ENCODE measurements at places on chromosomes 2 and 18.

DNA sequence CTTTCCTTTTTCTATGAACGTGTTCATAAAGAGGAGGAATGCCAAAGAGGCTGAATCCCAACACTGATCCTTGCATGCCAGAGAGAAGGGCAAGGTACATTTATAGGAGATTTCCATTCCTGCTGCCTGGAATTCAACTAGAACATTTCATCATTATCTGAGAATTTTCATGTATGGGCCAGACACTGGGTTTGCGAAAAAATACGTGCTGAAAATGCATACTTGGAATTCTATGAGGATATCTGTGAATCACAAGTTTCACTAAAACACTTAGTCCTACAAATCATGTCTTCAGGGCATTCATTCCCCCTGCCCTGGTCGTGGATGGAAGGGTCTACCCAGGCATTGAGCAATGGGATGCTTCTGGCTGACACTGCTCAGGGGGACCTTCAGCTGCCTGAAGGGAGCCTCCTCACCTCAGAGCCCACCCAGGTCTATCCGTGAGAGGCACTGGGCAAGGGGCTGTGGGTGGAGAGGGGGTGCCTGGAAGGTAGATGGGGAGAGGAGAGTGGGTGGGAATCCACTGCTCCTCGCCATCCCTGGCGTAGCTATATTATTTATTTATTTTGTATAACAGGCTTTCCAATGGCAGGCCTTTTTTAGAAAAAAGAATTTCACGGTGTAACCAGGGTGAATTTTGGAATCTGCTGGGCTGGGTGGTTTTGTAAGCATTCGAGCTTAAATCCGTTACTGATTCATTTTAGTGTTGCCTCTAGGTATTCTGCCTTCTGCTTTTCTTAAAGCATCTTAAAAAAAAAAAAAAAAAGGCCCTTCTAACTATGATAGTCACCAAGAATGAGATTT, 560.6 kb upstream of the ID2 start:
- no peak for DNase-seq

DNA sequence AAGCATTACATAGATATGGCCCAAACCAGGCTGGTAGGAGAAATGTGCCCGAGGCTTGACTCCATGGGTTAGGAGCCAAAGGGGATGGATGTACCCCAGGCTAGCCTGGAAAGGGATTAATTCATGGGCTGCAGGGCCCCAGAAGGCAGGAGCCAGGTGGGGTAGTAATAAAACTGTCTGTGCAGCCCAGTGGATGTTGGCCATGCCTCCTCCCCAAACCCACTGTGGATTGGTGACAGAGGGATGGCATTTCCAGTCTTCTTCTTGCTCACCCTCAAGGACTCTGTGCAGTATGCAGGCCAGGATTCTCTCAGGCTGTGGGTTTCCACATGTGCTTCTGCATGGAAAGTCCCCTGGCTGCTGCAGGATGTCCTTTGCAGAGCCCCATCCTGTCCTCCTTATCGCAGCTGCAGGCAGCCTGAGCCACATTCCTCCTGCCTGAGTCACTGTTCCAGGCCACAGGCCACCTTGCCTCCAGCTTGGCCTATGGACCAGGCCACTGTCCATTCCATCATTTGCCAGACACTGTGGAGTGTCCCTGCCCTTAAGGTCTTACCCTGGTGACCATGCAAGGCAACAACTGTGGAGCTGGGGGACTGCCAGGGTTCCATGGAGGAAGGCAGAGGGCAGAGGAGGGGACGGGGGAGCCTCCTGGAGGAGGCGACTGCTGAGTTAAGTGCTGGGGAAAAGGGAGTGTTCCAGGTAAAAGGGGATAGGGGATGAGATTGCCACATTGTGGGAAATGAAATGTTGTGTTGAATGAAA, 38.9 kb downstream of the INO80C start:
- DNase-seq = peak; percentile 62

- DNase-seq = no peak
Measured at GRCh38 chr18:4765401-4765800, 310.3 kb upstream of the DLGAP1 start.

DNA sequence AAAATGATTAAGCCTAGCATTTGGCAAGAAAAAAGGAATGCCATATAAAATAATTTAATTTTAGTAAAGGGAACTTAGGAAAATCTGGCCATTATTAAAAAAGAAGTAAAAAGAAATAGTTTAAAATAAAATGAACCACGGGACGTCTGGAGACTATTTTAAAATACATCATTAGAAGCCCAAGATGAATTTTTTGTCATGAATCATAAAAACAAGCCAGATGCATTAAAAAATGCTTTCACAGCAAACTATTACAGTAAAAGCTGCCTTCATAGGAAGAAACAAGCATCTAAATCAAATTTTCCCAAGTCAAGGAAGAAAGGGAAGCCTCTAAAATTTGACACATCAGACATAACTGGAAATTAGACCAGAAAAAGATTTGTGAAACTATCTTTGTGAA, 33.0 kb downstream of the COL5A2 start:
- no peak for DNase-seq

DNA sequence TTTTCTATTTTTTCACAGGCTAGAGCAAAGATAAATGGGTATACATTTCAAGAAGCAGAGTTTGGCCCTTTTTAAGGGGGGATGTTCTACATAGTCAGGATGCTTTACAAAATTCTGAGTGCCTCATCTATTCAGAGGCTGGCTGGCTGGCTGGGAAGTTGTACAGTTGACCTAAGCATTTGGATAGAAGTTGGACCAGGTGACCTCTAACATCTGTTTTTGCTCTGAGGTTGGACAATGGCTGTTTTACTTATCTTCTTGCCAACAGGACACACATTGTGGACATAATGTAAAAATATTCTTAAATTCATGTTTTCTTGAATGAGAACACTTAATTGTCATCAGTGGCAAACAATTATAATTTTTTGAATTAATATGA, 205.4 kb downstream of the PTPRM start:
- peak; percentile 29 for DNase-seq

- DNase-seq = no peak
Measured at GRCh38 chr2:239178954-239179353, 221.9 kb downstream of the HDAC4 start.

DNA sequence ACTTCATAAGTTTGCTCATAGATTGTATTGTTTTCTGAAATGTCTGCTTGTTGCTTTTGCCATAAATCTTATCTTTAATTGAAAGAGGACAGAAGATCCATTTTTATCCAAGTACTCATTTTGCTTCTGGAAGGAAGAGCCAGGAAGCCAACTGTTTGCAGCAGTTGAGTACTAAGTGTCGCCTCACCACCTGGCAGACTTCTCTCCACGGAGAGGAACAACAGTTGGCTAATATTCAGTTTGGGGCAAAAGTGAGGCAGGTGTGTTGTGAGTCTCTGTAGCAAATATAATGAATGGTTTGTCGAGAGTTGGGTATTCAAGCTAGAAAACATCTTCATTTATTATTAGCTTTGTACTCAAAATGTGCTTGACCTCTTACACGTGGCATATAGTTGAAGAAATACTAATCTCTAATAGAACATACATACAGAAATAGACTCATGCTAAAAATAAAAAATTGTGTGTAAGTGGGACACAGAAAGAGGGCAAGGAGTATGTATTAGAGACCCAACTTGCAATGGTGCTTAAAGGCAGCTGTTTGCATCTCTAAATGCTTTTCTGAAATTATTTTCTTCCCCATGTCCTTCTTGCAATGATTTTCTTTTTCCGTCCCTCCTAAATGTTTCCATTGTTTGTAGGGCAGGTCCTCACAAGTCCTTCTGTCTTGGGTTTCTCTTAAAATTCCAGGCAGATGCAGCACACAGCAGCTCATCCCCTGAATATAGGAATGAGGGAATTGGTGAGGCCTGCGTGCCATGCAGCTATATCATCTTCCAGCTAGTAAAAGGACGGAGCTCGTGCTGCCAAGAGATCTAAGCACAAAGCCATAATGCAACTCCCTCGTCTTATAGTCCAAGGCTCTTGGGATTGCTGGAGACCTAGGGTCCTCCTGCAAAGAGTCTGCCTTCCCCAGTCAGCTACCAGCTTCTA, 44.8 kb upstream of the MAP3K20 start:
- no peak for DNase-seq

GRCh38 chr2:65714866-65715265, 282.5 kb upstream of the SPRED2 start:
- no peak for DNase-seq

DNA sequence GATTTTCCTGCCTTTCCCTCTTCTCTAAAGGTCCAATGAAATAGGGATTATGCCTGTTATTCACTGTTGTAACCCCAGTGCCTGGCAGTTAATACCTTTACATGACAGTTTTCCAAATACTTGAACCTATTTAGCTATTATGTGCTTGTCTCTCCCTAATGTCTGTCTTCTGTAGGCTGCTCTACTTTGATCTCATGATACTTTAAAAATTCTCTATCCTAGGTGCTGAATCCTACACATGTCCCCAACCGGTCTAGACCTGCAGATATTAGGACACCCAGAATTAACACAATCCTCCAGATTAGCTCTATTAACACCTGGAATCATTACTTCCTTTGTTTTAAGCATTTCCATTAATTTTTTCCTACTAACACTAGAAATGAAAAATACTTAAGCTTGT, 7.3 kb downstream of the CEBPZ start:
- no peak for DNase-seq

- DNase-seq = no peak
Measured at GRCh38 chr2:146826388-146826787, 1018.4 kb upstream of the ACVR2A start.

DNA sequence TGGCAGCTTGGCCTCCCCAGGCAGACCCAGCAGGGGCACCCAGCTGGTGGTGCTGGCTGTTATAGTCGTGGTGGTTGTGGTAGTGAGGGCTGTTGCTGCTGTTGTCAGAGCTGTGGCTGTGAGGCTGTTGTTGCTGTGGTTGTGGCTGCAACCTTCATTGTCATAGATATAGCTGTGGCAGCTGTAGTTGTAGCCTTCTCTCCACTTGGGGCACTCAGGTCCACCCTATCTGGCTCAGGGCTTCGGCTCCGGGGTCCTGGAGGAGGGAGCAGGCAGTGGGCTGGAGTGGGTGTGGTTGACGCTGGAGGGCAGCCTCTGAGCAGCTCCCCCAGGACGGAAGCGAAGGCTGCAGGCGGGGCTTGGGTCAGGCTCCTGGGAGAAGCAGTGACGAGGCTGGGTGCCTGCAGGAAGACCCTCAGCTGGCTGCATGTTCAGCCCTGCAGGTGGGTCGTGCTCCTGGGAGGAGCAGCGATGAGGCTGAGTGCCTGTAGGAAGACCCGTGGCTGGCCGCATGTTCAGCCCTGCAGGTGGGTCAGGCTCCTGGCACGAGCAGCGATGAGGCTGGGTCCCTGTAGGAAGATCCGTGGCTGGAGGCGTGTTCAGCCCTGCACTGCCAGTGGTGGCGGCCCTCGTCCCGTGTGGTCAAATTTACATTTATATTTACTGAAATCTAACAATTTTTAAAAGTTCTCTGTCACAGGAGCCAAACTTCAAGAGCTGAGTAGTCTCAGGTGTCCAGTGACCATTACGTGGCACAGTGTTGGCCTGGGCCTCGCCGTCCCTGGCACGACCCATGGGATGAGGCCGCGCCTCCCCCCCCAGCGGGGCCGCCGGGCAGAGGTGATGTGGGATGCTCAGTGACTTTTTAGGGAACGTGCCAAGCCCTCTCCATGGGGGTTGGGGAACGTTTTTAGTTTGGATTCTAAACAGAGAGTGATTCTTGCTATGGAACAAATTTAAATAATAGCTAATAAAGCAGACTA, 79.2 kb upstream of the PXDN start:
- no peak for DNase-seq

DNA sequence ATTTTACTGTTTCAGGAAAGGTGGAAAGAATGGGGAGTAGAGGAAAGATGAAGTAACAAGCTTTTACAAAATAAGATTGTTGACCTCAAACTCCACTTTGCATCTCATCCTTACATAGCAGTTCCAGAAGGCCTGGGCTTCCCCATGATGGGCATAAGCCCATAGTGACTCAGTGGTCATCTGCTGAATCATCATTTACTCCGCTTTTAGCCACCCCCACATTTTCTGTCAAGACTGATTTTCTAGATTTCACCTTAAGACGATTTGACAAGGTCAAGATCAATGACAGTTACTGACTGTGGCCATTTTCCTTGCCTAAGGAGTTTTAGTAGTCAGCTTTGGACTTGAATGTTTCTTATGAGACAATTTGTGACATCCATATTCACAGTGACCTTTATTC, 49.4 kb downstream of the PLEKHM3 start:
- DNase-seq = peak; percentile 54

DNA sequence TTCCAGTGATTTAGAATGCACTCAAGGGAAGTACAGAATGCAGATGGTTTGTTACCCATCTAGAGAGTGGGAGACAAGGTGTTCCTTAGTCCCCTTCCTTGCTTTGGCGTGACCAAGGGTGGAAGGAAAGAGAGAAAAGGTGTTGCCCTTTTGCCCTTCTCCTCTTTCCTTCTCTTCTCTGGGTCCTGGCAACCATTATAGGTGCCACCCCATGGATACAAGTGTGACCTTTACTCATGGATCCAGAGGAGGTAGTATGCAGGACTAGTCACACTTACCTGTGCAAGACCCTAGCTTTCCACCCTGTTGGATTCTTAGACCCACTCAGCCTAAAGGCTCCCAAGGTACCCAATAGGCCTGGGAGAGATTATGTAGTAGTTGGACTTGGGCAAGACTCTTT, 11.6 kb upstream of the RBFA start:
- peak; percentile 41 for DNase-seq

DNA sequence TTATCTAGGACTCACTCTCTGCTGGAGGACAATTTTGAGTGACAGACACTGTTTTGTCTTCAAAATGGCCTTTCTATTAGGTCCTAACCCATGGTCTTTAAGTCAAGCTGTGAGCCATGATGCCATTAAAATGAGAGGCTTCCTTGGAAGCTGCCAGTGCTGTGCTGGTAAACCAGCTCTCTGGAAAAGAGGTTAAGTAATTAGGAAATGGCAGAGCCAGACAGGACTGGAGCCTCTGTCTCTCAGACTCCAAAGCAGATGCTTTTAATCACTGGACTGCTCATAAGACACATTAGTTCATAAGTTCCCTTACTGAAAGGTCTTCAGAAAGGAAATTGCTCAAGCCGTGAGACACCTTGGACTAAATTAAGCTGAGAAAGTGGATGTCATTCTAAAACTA, 25.8 kb upstream of the LHCGR start:
- peak; percentile 1 for DNase-seq

DNA sequence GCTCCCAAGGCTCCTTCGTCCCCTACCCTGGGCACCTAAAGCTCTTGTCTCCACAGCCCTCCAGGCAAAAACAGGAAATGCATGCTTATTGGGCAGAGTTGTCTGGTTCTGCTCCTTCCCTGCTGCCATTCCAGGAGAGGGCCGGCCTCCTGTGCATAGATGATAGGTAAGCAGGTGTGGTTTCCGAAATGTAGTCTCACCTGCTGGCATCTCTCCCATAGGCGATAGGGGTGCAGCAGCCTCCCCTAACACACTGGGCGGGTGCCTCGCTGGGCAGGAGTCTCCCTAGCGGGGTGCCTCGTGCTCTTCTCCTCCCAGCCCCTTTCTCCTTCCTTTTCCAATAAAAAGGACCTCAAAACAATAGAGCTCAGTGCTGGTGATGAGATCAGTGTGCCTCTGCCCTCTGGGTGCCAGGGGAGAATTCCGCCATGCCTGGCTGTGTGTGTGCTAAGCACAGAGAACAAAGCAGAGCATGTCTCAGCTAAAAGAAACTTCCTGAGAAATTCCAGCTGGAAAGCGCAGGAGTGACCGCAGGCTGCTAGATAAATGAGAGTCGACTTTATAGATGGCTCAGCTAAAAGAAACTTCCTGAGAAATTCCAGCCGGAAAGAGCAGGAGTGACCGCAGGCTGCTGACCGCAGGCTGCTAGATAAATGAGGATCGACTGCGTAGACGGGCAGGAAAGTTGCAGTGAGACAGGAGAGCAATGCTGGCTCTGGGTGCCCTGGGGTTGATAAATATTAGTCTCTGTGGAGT, 11.3 kb upstream of the PXDN start:
- no peak for DNase-seq

Data from fibroblast of mammary gland (primary cell).